Stimulated activated CD4-positive, alpha-beta T cell treated with anti-CD3 and anti-CD28 coated beads, Interleukin-1b, Interleukin-23, amount 100 ng/mL, for 1 hour (primary cell): ENCODE measurements at places on chromosomes 4 and X.

DNA sequence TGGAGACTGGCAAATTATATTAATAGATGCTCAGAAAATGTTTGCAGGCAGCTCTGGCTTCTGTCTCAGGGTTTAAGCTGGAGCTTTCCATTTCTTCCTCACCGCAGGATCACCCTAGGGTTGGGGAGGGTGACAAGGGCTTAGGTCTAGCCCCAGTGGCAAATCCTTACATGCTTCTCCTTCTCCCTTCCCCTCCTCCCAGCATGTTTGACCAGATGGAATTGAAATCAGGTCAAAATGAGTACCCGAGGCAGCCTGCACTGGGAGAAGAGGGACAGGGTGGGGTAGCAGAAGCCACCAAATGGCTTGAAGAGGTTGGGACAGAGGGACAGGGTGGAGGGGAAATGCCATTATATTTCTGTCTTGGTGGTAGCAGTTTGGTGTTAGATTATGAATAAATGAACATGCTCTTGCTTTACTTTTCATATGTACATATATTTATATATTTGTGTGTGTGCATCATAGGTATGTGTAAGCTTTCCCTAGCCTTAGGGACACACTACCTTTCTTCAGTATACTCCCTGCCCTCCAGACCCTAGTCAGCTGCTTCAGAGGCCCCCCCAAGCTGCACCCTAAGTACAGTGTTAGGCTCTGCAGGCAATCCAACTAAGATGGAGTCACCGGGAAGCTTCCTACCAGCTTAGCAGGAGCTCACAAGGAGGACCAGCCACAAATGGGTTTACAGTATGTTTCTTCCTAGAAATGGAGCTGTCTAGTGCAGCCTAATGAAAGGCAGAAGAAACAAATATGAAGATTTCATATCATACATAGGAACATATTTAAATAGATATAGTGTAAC is 1.8 kb downstream of the TMEM35A start:
- DNase-seq, result no peak

- DNase-seq, result no peak
Measured at GRCh38 chrX:133850399-133850798, 135.0 kb downstream of the GPC3 start.

- no peak for DNase-seq
Measured at GRCh38 chr4:122700178-122700725, 32.3 kb upstream of the BBS12 start.

DNA sequence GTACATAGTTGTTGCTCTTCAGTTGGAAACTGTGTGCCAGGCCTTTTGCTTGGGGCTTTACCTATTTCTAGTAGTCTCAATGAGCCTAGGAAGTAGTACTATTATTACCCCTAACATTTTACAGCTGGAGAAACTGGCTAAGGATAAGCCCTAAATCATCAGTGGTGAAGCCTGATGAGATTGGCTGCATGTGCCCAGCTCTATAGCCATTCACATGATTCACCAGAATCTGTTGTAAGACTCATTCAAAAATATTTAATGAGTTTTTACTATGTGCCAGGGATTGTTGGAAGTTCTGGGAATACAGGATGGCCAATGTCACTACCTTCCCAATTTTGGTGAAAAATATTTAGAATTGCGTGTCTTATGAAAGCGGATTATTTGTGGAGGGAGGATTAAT is 2.8 kb downstream of the KIT start:
- no peak for DNase-seq

DNA sequence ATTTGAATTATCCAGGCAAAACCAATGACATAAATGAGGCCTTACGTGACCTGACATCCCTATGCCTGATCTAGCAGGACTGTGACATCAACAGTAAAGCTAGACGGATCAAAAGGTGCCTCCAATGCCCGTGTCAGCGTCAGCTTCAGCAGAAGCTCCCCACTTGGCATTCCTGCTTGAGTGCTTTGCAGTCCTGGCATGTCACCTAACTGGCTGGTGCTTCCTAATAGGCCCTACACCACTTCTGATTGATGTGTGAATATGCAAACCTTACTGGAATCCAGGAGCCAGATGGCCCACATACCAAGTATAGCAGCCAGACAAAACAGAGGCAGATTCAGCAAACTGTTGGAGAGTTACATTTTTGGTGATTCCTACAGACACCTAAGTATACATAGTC is 224.2 kb downstream of the DMD start:
- DNase-seq, result no peak

GRCh38 chr4:98905839-98906238 is 23.1 kb downstream of the EIF4E start:
- no peak for DNase-seq

- no peak for DNase-seq
Measured at GRCh38 chrX:123171781-123172180, 12.3 kb upstream of the GRIA3 start.

DNA sequence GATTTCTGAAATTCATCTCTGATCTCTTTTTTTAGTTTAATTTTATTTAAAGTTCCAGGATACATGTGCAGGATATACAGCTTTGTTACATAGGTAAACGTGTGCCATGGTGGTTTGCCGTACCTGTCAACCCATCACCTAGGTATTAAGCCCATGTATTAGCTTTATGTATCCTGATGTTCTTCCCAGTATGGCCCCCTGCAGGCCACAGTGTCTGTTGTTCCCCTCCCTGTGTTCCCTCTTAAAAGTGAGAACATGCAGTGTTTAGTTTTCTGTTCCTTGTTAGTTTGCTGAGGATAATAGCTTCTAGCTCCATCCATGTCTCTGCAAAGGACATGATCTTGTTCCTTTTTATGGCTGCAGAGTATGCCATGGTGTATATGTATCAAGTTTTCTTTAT is 153.2 kb downstream of the RAPGEF2 start:
- DNase-seq, result no peak

- DNase-seq, result no peak
Measured at GRCh38 chr4:76637712-76638361, 202.8 kb downstream of the SHROOM3 start.

DNA sequence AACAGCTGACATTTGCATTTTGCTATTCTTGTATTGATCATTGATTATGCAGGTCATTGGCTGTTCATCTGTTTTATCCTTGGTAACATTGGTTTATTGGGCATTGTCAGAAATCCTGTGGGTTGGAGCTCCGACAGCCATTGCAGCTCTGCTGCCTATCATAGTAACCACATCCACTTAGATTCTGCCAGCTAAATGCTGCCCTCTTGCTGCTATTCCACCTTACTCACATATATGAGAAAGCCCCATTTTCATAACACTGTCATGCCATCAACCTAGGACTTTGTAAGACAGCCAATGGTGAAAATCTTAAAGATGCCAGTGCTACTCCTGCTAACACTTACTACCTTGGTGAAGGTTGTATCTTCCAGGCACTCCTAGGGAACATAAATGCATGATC is 187.3 kb upstream of the CXCL13 start:
- no peak for DNase-seq
